Activated T-cell treated with anti-CD3 and anti-CD28 coated beads for 1 hour (primary cell): ENCODE measurements at places on chromosomes 13 and 19.
A peak's percentile ranks its signal among the peaks of the same experiment; 100 is the strongest.

GRCh38 chr19:29596080-29596727 lies 9.9 kb upstream of the POP4 start:
- no peak for DNase-seq

- peak; percentile 72 for DNase-seq
These were observed 29.1 kb downstream of the VAV1 start for GRCh38 chr19:6801485-6802086.

DNA sequence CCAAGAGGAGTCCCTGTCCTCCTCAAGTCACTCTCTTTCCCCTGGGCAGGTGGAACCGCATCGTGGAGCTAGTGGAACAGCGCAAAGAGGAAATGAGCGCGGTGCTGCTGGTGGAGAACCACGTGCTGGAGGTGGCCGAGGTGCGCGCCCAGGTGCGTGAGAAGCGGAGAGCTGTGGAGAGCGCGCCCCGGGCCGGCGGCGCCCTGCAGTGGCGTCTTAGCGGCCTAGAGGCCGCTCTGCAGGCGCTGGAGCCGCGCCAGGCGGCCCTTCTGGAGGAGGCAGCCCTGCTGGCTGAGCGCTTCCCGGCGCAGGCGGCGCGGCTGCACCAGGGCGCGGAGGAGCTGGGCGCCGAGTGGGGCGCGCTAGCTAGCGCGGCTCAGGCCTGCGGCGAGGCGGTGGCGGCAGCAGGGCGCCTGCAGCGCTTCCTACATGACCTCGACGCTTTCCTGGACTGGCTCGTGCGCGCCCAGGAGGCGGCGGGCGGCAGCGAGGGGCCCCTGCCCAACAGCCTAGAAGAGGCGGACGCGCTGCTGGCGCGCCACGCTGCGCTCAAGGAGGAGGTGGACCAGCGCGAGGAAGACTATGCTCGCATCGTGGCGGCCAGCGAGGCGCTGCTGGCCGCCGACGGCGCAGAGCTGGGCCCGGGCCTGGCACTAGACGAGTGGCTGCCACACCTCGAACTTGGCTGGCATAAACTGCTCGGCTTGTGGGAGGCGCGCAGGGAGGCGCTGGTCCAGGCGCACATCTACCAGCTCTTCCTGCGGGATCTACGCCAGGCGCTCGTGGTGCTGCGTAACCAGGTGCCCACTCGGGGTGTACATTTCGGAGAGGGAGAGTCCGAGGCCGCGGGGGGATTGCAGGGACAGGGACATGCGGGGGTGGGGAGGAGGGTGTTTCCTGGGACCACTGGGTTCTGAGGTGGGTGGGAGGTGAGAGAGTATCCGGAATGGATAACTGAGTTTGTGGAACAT lies 52.8 kb downstream of the SPTBN4 start:
- DNase-seq: no peak

DNA sequence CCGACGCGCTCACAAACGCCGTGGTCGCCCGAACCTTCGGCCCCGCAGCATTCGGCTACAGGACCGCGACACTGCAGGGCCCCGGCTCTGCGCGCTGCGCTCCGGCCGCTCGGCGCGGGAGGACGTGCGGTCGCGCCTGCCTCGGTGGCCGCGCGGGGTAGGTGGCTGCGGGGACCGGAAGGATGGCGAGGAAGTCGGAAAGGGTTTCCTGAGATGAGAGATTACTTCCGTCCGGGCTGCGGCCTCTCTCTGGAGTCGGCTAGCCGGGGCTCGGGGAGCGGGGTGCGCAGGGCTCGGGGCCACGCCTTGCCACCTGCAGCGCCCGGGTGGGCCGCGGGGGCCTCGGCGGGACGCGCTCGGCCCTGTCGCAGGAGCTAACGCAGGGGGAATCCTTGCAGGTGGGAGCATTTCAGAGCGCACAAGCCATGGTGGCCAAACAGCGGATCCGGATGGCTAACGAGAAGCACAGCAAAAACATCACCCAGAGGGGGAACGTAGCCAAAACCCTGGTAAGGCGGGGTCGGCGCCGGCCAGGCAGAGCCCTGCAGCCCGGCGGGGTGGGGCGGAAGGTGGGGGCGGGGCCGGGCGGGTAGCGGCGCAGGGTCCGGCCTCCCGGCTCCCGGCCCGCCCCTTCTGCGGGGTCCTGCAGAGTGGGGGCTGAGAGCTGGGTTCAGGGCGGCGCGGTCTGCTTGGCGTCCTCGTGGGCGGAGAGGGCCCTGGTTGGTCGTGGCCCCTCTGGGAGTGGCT lies at the start of gene SERP2:
SERP2 (plus strand) TSS at position 224 of the 747 bp plus-strand sequence; CDS start at position 426, 202 bp downstream.
- no peak for DNase-seq

DNA sequence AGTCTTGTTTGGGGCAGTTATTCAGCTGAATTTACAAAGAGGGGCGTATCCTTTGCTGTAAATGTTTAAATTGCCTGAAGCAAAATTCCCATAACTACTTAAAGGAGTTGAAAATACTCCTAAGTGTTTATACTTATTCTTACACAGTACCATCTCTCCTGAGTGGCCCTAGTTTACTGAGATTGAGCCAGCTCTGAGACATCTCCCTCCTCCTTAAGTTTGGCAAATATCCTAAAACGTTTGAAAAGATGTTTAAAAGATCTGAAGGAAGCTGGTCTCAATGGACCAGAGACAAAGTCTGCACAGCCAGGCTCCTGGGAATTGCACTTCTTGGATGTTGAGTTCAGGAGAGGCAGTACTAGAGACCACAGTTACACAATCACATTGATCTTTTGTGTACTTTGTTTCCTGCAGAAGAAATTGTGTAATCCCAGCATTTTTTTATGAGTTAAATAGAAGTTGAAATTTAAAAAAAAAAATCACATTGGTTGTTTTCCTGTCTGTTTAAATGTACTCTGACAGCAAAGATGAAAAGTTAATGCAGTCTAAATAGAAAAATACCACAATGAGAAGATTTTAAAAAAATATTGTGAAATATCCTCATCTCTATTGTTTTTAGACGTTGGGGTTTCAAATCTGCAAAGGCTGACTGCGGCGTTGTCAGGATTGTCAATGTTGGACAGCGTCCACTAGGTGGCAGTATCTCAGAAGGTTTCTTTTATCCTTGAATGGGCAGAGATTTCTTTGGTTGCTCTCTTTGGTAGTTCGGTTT lies 20.7 kb downstream of the TNFSF11 start:
- peak; percentile 29 for DNase-seq

DNA sequence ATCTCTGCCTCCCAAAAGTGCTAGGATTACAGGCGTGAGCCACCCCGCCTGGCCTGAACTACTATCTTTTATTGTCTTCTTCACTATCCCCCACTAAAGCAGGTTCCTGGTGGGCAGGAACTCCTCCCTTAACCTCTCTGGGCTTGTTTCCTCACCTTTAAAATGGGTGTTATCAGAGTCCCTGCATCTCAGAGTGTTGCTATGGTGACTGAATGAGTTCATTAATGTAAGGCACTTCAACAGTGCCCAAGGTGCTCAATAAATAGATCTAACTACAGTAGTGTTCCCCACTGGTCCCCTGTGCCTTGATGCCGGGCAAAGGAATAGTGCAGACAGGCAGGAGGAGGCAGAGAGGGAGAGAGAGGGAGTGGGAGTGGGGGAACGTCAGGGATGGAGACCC lies 20.5 kb downstream of the CCDC97 start:
- DNase-seq: no peak

DNA sequence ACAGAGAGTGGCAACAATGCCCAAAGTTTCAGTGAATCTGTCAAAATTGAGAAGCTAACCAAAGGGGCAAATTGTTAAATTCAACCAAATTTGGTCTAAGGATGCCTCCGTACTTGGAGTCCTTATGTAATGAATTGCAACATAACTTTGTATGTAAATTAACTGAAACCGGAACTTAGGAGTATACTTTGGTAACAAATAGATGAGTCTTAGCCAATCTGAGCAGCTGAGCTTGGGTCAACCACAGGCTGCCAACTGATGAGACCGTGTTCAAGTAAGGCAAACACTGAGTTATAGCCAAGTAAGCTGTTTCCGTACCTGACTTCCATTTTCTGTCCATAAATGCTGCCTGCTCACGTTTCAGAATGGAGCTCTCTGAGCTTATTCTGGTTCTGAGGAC lies 5.3 kb downstream of the VWA8 start:
- no peak for DNase-seq

DNA sequence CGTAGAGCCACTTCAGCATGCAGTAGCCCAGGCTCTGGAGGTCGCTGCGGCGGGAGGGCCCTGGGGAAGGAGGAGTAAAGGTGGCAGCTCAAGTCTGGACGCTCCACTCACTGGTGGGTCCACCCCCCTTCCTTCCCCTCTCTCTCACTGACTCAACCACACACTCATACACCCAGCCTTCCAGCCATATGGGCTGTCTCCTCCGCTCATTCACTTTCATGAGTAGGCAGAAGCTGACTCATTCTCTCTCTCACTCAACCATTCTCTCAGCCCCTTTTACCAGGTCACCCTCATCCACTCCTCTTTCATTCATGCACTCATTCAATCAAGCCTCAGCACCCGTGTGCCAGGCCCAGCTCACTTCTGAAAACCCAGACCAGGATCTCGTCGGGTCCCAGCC lies 27.5 kb upstream of the SIGLEC11 start:
- no peak for DNase-seq

DNA sequence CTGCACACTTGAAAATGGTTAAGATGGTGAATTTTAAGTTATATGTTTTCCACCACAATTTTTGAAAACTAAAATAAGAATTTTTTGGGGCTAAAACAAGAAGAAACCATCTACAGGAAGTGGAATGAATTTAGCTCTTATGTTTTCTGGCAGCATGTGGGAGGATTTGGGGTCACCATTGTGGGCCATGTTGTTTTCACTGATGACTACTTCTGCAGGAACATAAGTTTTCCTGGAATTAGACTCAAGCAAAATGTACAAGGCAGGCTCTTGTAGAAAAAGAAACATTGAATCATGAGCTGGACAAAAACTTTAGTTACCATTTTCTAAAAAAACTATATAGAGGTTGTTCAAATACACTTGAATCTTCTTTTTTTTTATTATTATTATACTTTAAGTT lies 125.3 kb upstream of the C1QTNF9B start:
- no peak for DNase-seq

GRCh38 chr19:16970821-16971220 lies 55.8 kb downstream of the CPAMD8 start:
- DNase-seq: no peak

GRCh38 chr13:112062072-112062567 lies 4.8 kb upstream of the SOX1 start:
- DNase-seq: no peak

- DNase-seq: no peak
These were observed 10.1 kb upstream of the ZNF358 start for GRCh38 chr19:7505682-7506384.

DNA sequence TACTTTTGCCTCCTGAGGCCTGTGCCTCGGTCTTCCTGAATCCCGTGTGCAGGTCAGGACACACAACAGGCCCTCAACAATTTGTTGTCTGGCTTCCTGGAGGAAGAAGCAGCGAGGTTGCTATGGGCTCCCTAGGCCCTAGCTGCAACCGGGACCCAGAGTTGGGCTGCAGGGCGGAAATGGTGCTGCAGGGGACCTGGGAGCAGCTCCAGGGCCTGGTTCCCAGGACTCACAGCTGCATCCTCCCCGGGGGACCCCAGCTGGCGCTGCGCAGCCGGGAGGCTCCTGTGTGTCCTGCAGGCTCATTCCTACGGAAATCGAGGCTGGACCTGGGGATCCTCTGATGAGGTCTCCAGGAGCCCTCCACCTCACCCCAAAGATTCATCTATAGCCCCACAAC lies 999 bp upstream of the TNFAIP8L1 start:
- no peak for DNase-seq
